ENCODE measurements at places on chromosomes 2 and 18. TPM values are rescaled to one million over a fixed set of nuclear protein-coding genes. Genes with fewer than 3 reads are reported as not detected.

SLC16A14 gene
- total RNA-seq: 1.1 TPM

FAM228A gene
- total RNA-seq: not detected

OSR1 gene
- not detected for total RNA-seq

OSBPL6 gene
- 2.3 TPM for total RNA-seq

CHRNA1 gene
- not detected for total RNA-seq

TUBA3E gene
- not detected for total RNA-seq

C1QL2 gene
- total RNA-seq: not detected

SERPINB2 gene
- total RNA-seq: not detected

MC4R gene
- not detected for total RNA-seq

KCNIP3 gene
- not detected for total RNA-seq

NETO1 gene
- total RNA-seq: not detected

DCAF17 gene
- total RNA-seq: 21.1 TPM

CYP20A1 gene
- 12.2 TPM for total RNA-seq

DSG1 gene
- not detected for total RNA-seq

AQP12B gene
- not detected for total RNA-seq

LAPTM4A gene
- 23.4 TPM for total RNA-seq

VSNL1 gene
- not detected for total RNA-seq

ZDBF2 gene
- 4.8 TPM for total RNA-seq
